Hematopoietic multipotent progenitor cell treated with erythropoietin and hydrocortisone succinate and interleukin-3 and kit ligand, for 17 days (in vitro differentiated cells): ENCODE measurements at places on chromosomes 3 and 15.
A peak's percentile ranks its signal among the peaks of the same experiment; 100 is the strongest.

DNA sequence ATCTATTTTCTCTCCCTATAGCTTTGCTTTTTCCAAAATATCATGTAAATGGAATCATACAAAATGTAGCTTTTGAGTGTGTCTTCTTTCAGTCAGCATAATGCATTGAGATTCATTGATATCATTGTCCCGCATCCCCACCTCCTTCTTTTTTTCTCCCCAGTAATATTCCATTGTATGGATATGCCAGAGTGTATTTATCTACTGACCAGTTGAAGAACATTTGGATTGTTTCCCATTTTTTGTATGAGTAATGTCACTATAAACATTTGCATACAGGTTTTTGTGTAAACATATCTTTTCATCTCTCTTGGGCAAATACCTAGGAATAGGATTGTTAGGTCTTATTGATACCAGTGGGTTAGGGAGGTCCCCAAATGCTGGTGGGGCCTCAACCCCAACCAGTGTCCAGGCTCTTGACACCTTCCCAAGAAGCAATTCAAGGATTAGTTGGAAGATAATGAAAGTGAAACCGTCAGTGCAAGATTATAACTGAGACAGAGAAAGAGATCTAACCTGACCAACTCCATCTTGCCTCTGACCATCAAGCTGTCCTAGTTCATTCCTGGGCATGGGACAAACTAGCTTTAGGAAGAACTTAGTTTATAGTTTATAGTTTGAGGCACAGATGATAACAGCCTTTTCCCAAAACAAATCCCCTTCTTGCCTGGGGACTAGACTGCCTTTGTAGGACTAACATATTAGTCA, 7.4 kb upstream of the SLC33A1 start:
- no peak for DNase-seq

GRCh38 chr15:68188647-68189046, 16.5 kb downstream of the CALML4 start:
- DNase-seq = no peak

DNA sequence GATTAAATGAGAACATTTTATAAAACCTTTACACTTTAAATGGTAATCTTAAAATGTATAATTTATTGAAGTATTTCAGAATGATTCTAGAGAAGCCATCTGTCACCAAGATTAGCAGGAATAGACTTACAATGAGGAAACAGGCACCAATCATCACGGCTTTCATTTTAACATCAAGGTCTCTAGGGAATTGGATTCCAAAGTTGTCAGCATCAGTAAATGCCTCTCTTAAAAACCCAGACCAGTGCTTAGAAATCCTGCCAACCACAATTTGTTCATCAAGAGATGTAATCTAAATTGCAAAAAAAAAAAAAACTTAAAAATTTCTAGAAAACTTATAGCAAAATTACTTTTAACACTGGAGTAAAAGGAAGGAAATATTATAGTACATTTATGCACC, 20.3 kb downstream of the PLSCR2 start:
- no peak for DNase-seq

DNA sequence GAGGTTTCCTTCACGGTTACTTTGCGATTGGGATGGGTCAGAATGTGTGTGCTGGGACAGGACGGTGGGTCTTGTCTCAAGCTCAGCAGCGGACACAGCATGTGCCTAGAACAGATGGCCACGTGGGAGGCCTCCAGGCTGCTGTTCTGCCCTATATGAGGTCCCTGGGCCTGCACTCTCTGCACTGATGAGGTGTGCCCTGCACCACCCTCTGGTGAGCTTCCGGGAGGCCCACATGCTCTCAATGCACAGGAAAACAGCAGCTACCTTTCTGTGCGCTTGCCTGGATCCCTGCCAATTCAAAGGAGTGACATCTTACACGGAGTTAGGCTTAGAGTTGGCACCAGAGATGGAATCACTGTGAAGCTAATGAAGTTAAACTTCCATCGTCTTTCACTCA, 59.8 kb downstream of the BOC start:
- DNase-seq = peak; percentile 9

GRCh38 chr3:131082246-131082645, 55.6 kb downstream of the NEK11 start:
- no peak for DNase-seq

DNA sequence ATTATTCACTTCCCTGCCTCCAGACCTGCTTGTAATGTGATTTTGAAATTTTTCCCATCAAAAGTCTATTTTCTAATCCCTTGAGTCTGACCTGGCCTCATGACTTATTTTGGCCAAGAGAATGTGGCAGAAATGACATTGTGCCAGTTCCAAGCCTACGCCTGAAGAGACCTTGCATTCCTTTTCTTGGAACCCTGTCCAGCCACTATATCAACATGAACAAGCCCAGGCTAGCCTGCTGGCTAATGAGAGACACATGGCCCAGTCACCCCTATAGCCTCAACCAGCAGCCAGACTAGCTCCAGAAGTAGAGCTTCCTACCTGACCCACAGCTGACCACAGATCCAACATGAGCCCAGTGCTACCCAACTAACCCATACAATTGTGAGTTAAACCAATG, 121.1 kb upstream of the ACP3 start:
- no peak for DNase-seq

DNA sequence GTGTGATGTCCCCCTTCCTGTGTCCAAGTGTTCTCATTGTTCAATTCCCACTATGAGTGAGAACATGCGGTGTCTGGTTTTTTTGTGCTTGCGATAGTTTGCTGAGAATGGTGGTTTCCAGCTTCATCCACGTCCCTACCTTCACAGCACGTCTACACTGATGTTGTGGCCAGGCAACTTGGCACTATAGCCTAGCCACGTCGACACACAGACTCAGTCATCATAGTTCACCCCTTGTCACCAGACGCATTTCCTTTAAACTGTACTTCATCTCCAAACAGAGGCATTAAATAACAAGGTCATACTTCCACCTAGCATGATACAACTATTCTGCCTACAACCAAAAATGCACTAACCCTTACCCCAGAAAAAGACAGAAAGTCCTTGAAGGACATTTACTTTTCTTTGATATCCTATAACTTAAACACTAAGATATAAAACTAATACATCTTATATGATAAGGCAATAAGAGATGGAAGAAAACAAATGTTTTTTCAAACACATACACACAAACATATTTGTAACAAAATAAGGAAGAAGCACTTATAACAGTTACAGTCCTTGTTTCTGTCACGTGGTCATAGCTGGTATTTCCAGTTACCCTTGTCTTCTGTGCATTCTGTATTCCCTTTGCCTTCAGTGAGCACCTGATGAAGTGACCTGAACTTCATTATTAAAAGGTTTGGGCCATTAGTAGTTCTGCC, 121.4 kb downstream of the KLF13 start:
- no peak for DNase-seq

DNA sequence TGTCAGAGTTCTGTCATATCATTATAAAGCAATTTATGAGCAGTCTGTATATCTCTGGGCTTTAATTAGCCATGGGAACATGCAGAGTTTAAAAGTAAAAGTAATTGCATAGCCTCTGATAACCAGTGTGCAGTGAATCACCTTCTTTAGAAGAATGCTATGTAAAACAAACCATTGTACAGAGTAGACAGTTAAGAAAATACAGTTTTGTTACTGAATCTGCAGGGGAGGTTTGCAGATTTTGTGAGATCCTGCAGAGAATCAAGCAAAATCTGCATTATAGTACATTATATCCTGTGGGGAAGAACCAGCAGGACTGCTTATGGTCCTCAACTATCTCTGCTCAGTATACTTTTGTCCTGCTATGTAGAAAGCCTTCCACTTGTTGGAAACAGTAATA, 396.2 kb upstream of the NAALADL2 start:
- DNase-seq = no peak

DNA sequence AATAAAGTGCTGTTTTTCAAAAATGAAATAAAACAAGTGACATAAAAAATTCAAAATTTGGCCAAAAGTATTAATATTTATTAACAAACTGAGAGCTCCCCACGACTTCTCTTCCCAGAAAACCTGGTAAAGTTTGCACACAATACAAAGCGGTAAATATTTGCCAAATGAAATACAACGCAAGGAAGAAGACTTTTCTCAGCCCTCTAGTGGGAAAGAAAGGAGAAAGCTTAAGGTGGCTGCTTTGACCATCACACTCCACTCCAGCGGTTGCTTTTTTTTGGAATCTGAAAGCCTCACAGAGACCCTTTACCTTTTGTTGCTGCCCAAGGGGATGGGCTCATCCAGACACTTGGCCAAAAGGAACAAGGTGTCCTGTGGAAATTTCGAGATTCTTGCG, 1.1 kb upstream of the GK5 start:
- no peak for DNase-seq

DNA sequence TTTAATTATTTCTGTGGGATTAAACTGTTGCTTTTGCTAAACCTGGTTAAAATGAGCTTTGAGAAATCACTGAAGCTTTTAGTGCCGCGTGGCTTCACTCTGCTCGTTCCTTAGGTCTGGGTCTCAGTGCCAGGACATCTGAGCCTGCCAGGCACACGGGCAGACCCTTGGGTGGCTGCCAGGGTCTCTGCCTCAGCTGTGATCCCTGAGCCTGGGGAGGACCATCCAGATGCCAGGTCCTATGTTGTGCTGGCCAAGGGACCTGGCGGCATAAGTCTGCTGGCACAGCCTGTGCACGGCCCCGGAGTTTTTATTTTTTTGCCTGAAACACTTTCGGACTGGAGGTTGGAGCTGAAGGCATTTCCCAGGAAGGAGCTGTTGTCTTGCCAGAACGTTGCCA, 328.1 kb downstream of the LRTM1 start:
- no peak for DNase-seq

- DNase-seq = no peak
Observed at GRCh38 chr3:132255041-132255745, 62.0 kb upstream of the ACP3 start.

GRCh38 chr15:71431343-71432336, 316.4 kb downstream of the THSD4 start:
- DNase-seq = no peak

DNA sequence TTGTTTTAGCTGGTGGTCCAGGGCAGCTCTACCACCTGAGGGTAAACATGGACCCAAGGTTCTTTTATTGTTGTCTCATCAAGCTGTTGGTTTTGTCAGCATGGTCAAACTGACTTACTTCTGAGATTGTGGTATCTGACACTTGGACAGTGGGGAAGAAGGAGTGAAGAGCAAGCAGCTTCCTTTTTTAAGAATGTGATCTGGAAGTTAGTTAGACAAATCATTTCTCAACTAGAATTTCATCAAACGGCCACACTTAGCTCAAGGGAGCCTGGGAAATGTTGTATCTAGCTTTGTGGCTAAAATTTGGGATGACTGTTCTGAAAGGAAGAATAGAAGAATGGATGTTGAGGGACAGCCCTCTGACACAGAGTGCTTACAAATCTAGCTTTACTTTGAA, 215.2 kb downstream of the ZNF621 start:
- DNase-seq = no peak

GRCh38 chr3:188468662-188469061, 314.7 kb downstream of the LPP start:
- DNase-seq = no peak
